ENCODE measurements at places on chromosomes 7 and 10. TPM values are rescaled to one million over a fixed set of nuclear protein-coding genes. Genes with fewer than 3 reads are reported as not detected.

DNA sequence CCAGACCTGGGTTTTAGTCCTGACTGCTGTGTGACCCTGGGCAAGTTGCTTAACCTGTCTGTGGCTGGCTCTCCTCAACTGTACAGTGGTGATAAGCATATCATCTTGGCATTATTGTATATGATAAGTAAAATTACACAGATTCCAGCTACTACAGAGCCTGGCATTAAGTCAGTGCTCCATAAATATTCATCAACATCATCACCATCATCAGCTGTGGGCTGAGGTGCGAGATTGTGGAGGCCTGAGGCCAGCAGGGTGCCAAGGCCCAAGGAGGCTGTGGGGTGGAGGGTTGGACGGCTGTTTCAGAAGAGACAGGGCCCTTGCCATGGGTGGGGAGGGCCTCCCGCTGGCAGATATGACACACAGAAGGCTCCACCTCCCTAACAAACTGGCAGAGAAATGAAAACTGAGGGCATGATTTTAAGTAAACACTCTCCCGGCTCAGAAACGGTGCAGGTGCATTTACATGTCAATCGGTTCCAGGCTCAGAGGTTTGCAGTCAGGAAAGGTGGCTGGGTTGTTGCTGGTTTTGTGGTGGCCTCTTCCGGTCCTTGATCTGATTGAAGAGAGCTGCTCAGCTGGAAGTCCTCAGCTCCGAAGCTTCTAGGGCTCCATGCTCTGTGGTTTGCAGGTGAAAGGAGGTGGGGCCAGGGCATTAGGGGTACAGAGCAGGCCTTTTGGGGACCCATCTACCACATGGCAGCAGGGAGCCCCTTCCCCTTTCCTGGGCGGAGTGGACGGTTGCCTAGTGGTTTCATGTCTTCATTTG lies 10.2 kb downstream of the CRYGN start:
- DNase-seq = no peak

DNA sequence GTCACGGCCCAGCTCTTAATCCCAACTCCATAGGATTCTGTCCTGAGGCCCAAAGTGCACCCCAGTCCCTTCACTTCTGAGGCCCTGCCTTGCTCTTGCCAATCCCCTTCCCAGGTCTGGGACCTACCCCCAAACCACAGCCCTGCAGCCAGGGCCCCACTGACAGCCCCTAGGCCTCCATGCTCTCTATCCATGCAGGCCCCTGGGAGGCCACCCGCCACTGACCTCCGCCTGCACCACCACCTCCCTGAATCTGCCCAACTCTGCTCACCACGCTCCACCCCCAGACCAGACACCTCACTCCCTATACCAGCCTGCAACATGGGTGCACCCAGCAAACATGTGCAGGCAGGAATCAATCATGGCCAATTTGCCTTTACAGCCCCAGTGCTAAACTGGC lies 10.2 kb downstream of the SLIT1 start:
- no peak for DNase-seq

TUBAL3 gene
- 0.31 TPM for total RNA-seq

GRCh38 chr7:33411020-33411419 lies 281.7 kb downstream of the BBS9 start:
- DNase-seq = no peak

MSS51 gene
- 2.3 TPM for total RNA-seq

PPP3CB gene
- 45.7 TPM for total RNA-seq

GRCh38 chr10:61899997-61900828 lies 1.3 kb upstream of the ARID5B start:
- DNase-seq = peak; percentile 50

GRCh38 chr10:46019569-46020343 lies 10.7 kb downstream of the NCOA4 start:
- peak; percentile 30 for DNase-seq

DNA sequence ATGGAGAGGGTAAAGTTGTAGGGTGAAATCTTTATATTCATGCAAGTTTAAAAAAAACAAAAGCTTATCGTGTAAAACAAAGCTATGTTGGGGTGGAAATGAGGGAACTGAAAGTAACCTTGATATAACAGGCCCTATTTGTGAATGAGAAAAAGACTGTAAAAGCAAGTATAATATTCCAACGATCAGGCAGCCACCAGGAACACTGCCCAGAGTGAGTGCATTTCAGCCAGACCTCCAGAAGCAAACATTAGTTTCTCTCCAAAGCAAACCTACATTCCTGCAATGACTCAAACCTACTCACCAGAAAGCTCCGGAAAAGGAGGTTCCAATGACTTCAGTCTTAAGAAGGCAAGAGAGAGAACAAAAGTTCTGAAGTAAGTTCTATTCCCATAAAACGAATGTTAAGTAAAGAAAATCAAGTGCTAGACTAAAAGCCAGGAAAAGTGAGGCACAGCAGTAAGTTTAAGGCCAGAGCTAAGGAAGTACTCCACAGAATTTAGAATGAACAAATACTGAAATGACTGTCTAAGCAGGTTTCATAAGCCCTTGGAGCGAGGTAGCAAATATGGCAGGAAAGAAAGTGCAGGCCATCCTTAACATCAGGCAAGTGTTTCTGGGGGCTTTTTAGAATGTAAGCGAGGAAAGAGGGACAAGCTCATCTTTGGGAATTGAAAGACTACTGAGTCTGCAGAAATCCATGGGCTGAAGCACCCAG lies 493.1 kb downstream of the XPNPEP1 start:
- no peak for DNase-seq

- no peak for DNase-seq
Measured at GRCh38 chr10:81882011-81882410, 7.0 kb downstream of the NRG3 start.

DNA sequence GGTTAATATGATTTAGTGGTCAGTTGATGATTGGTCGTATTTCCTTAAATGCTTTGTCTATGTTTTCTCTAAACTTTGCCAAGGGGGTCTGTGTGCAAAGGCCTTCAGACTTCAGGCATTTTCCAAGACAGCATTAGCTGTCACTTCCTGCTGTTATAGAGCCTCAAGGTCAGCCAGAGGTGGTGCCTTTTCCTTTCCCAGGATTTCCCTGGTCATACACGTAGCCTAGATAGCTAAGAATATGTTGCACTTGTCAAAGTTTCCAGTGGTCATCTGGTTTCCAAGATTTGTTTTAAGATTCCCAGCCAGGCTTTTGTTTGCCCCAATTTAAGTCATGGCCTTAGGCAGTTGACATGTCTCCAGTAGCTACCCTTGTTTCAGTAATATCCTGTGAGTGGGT lies 133.2 kb upstream of the IGFBP3 start:
- DNase-seq = peak; percentile 51

SFRP5 gene
- 38.9 TPM for total RNA-seq

GIMAP2 gene
- 9.2 TPM for total RNA-seq

DNA sequence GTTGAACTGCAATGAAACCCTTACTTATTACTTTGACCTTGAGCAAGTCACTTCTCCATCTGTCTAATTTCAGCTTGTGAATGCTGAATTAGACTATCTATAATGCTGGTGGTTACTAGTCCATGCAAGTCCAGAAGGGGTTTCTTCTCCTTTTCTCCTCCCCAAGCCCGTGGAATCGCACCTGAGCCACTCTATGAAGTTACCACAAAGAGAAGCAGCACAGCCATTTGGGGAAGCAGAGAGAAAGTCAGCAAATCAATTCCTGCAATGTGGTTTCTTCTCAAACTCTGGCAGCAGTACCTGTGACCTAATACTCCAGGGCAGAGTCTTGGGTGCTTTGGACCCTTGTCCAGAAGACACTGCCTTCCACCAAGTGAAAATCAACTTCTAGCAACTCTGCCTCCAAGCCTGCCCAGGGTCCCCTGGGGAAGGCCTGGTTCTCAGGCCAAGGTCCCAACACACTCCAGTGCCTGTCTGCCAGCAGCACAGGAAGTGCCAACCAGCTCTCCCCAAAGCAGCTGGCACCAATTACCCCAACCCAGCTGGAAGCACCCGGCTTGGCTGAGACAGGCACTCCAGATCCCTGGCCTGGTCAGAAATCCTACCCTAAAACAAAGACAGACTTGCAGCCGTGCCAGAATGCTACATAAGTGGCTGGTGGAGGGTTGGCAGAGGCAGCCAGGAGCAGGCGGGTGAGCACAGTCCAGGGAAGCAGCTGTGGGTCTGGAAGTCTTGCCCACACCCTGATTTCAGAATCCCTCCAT lies 200.3 kb downstream of the LSM5 start:
- peak; percentile 26 for DNase-seq

GRCh38 chr7:3042861-3043489 lies 692 bp downstream of the CARD11 start:
- no peak for DNase-seq

MRPS33 gene
- 78.4 TPM for total RNA-seq

DNA sequence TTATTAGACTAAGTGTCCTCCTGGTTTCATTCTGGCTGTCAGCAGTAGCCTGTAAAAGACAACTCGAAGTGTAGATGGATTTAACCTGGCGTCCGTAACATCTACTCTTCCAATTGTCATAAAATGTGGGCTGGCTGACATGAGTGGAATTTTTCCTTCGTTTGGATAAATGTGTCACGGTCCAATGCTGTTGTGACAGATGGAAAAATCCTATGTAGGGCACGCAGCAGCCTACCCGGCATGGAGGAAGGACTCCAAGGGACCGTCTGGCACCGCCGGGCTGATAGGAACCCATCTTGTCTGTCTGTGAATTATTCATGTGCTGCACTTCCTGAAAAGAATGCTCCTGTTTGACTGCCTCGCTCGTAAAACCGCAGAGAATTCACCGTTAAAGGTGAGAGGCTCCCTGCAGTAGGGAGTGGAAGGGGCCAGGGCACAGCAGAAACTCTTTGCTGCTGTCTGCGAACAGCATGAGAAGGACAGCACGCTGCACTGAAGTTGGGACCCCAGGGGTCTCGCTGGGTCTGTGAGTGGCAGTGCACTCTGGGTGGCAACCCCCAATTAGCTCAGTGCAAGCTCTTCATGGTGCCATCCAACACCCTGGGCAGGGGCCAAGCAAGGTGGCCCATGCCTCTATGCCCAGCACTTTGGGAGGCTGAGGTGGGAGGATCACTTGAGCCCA lies 1.6 kb upstream of the ORAI2 start:
- DNase-seq = no peak

- DNase-seq = no peak
Measured at GRCh38 chr7:95710711-95711110, 61.6 kb upstream of the DYNC1I1 start.

DNA sequence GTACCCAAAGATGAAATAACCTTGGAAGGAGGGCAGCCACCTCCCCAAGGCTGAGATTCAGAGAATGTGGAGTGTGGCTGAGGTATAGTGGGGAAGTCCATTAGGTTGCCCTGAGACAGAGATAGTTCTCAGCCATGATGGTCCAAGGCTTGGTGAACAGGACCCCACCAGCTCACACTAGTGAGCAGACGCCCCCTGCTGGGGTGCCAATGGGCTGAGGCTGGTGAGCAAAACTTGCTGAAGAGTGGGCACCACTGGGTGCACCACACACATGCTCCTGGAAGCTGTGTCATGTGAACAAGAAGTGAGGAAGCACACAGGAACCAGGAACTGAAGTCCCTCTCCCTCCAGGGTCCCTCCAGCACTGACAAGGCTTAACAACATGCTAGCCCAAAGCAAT lies 8.9 kb downstream of the FBXL13 start:
- no peak for DNase-seq

DNA sequence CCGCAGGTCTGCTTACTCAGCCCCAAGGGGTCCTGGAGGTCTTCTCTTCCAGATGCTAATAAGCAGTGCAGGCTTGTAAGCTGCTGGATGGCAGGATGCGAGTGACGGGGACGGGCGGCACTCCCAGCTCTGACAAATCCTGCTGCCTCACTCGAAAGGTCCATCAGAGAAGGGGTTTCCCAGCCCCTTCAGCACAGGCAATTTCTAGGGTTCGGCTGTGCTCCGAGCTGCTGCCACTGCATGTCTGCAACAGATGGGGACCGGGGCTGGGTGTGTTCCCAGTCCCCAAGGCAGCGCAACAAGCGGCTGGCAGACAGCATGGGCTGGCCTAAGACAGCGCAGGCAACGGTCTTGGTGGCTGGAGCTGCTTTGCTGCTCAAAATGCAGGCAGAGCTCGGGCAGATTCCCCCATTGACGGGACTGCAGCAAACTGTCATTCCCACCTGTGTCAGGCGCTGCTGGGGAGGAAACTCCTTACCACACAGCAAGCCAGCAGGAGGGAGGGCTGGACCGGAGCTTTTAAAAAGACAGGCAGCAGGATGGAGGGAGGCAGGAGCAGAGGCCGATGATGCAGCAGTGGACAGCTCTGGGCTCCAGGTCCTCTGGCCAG lies 62.4 kb downstream of the PRKAG2 start:
- no peak for DNase-seq

- no peak for DNase-seq
Measured at GRCh38 chr7:71883415-71883814, 528.7 kb downstream of the CALN1 start.

GRCh38 chr10:24716295-24716694 lies 7.4 kb downstream of the ARHGAP21 start:
- no peak for DNase-seq

DNA sequence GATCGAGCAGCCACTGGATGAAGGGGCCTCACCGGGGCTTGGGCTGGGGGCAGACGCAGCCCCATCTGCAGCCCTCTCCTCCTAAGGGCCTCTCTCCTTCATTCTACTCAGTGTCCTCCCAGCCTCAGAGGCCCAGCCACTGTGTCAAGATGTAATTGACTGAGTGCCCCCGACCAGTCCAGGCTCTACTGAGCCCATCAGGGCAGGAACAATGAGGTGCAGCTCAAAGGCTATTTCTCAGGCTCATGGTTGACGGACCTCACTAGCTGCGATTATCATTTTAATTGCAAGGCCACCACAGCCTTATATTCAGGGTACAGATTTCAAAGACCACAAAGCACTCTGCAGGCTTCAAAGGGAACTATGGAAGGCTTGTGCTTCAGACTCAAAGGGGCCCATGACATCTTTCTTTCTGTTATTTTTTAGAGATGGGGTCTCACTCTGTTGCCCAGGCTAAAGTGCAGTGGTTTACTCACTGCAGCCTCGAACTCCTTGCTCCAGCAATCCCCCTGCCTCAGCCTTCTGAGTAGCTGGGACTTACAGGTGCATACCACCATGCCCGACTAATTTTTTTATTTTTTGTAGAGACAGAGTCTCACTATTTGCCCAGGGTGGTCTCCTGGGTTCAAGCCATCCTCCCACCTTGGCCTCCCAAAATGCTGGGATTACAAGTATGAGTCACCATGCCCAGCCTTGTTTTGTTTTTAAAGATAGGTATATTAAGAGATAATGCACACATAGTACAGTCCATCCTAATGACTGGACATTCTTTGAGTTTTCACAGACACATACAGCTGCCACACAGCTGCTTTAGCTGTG lies 23.7 kb downstream of the SLC29A3 start:
- no peak for DNase-seq

- no peak for DNase-seq
Measured at GRCh38 chr10:19654576-19654975, 161.7 kb upstream of the PLXDC2 start.

GHRHR gene
- total RNA-seq = not detected

GRCh38 chr10:44462338-44462914 lies 77.5 kb upstream of the CXCL12 start:
- DNase-seq = no peak

TAS2R4 gene
- total RNA-seq = 0.35 TPM
